ENCODE measurements at places on chromosomes 13 and 19.

GRCh38 chr19:607301-608154 lies 17.8 kb downstream of the HCN2 start:
- DNase-seq: no peak

GRCh38 chr13:67184247-67184646 lies 45.9 kb downstream of the PCDH9 start:
- no peak for DNase-seq

GRCh38 chr13:71546881-71547280 lies 320.1 kb downstream of the DACH1 start:
- DNase-seq: no peak

DNA sequence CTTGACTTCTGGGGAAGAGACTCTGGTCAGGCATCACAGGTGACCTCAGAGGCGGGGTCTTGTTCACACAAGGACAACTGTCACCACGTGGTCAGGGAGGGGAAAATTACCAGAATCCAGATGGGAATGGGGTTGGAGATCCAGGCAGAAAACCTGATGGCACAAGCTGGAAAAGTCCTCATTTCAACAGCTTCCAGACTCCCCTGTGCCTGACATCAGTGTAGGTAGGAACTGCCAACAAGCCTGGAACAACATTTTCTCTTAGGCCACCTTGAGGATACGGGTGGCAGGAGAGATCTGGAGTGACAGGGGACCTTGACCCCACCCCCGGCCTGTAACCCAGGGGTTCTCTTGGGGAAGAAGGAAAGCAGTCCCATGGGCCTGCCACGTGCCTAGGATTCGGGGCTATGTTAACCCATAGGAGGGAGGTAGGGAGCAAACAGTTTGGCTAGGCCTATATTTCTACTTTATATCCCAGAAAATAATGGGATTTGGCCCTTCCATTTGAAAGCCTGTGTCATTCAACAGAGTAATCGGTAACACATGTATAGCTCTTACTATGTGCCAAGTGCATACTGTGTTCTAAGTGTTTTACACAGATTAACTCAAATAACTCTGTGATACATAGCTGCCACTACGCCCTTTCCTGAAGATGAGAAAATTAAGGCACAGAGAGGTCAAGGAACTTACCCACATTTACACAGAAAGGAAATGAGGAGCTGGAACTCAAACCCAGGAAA lies 44.9 kb upstream of the C13orf42 start:
- DNase-seq: no peak

GRCh38 chr13:105139048-105139379 lies 1396.4 kb downstream of the EFNB2 start:
- no peak for DNase-seq

- DNase-seq: no peak
Measured at GRCh38 chr13:22357132-22357531, 686.3 kb downstream of the FGF9 start.

Measured in right lung (tissue), 10 donors.